ENCODE measurements at places on chromosomes 1 and 21. TPM values are rescaled to one million over a fixed set of nuclear protein-coding genes. Genes with fewer than 3 reads are reported as not detected.

DNA sequence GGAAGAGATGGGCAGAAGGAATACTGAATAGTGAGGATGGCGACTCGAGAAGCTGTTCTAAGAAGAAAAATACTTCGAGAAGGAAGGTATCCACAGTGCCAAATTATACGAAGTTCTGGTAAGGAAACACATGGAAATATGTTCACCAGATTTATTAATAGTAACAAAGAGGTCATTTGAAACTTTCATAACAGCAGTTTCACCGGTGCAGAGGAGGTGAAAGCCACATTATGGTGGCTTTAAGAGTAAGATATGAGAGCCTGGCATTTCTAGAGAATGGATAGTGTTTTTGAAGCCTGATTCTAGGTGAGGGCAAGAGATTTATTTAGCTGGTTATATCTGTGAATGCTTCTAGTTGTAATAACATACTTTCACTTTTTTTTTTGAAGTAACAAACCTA lies 56.2 kb downstream of the DPYD start:
- no peak for DNase-seq

DNA sequence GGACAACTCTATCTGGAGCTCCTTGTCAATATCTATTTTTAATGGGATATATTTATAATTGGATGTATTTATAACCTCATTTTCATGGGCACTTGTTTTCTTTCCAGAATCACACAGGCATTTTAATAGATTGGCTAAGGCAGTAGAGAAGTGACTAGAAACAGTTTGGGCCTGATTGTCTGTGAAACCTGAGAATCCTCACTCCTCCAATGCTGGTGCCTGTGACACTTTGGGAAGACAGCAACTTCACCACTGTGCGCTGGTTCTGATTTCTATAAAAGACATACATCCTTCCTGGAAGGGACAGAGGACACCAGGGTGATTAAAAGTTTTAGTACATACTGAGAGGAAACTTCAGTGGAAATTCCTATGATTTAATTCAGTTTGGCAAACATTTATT lies 39.6 kb upstream of the RXRG start:
- no peak for DNase-seq

GRCh38 chr1:91827087-91827458 lies 58.9 kb downstream of the TGFBR3 start:
- DNase-seq: no peak

- DNase-seq: no peak
Measured at GRCh38 chr1:20399606-20400180, 86.3 kb downstream of the CAMK2N1 start.

DNA sequence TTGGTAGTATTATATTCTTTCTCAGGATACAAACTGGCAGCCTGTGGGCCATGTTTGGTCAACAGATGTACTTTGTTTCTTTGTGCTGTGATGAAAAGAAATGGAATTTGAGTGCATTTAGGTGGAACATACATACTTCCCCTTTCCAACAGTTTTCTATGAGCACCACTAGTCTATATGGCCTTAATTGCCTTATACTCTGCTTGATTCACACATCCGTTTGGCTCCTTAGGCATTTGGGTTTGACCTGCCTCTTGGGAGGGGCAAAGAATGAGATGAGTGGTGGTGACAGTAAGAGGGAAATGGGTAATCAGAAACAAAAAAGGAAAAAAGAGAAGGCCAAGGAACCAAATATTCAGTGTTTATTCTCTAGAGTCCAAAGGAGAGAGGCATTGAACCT lies 17.0 kb downstream of the CFAP126 start:
- DNase-seq: no peak

GRCh38 chr1:15950302-15950701 lies 25.6 kb downstream of the ZBTB17 start:
- DNase-seq: no peak

DNA sequence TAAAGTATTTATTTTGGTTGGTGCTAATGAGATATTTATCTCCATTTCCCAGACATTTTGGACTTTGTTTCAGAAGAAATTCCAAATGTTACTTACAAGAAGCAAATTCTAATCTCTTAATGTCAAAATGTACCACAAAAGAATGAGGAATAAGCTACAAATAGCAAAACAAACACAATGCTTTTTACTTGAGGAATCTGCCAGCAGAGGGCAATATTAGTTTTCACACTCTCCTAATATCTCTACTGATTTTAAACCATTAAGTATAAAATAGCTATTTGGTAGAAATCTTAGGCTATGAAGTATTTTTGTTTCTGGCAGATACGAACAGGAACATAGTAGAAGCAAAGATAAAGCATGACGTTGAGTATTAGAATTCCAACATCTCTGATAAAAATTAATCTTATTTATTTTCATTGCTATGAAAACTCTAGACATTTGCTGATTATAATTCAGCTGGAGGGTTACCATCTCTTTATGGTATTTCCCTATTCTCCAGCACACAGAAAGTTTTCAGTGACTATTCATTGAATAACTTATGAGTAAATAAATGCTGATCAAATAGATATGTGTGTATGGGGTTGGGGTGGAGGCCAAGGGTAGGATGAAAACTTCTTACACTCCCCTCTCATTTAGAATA lies 13.4 kb upstream of the HMCN1 start:
- DNase-seq: peak; percentile 79

GRCh38 chr1:183313063-183313462 lies 105.1 kb downstream of the NMNAT2 start:
- DNase-seq: no peak

DNA sequence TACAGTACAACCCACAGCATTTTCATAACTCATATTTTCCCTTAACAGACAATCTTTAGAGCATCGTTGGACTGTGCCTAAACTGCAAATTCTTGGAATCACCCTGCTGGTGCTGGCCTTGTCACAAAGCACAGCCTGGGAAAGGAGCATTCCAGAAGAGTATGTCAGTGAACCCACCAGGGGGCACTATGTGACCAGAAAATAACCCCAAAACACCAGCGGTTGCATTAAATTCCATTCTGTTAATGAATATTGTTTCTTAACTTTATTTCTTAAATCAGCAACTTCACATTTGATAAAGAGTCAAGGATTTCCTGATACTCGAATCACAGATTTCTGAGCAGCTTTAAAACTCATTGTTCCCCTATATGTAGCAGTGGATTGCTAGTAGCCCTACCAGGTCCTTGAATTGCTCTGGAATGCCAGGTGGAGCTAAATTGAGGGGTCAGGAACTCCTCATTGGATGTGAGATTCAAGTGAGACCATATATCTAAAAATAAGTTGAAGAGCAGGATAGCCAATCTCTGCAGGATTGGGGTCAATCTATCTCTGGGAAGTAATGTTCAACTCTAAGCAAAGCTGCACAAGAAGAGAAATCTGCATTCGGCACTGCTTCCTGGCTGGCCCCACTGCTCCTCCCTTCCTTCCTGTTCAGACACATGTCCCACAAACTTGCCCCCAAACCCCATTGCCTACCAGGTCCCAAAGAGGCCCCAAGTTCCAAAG lies 12.7 kb upstream of the RAB4A start:
- peak; percentile 75 for DNase-seq

- DNase-seq: peak; percentile 94
Measured at GRCh38 chr1:228903434-228904071, 168.3 kb downstream of the RHOU start.

- no peak for DNase-seq
Measured at GRCh38 chr1:8104278-8105236, 78.4 kb upstream of the ERRFI1 start.

- DNase-seq: no peak
Measured at GRCh38 chr1:84724128-84724860, 34.0 kb upstream of the SSX2IP start.

GRCh38 chr1:34885405-34886247 lies 26.1 kb upstream of the SMIM12 start:
- DNase-seq: no peak

DNA sequence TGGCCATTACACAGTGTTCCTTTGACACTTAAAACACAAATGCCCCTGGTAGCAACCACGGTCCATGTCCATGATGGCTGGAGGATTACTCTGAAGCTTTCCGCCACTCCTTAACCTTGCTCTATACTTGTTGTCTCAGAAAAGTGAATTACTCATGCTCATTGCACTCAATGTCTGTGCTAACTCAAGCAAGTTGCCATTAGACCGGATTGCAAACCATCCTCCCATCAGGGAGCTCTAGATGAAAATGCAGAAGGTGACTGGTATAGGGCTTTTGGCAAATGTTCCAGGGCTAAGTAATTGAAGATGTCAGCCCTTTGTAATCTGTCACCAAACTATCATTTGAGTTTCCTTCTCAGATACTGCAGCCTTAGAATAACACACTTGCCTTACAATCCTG lies 1288.3 kb upstream of the B3GALT2 start:
- DNase-seq: no peak

DNA sequence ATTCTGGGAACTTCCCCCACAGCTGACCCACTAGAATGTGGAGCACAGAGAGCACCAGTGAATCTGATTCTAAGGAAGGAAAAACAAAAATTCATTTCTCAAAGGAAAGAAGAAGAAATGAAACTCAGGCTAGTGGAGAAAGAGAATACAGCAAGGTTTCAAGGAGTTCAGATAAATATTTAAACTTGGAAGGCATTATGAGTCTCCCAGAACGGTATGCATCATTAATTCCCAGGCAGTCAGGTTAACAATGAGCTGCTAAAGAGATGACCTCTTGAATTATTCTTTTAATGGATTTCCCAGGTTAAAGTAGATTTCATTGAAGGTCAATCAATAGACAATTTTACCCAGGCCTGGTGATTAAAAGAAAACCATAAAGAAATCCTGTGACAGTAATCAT lies 103.6 kb upstream of the KAZN start:
- no peak for DNase-seq

DNA sequence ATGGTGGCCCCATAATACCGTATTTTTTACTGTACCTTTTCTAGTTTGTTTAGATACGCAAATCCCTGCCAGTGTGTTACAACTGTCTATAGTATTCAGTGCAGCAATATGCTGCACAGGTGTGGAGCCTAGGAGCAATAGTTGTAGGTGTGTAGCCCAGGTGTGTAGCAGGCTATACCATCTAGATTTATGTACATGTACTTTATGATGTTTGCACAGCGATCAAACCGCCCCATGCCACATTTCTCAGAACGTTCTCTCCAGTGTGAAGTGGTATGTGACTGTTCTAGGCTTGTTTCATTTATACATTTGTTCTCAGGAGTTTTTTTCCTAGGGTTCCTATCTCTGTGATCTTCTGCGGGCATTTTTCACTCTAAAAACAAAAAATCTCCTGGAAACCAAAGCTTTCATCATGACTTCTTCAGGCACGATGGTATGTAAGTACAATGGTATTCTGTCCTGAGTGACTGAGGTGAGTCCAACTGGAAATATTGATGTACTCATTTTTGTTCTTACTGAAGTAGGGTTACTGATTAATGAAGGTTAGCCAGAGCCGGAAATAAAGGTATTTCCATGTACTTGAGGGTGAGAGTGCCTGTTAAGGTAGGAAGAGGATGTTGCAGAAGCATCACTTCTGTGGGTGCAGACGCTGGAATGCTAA lies 153.0 kb downstream of the GABPA start:
- DNase-seq: no peak

DNA sequence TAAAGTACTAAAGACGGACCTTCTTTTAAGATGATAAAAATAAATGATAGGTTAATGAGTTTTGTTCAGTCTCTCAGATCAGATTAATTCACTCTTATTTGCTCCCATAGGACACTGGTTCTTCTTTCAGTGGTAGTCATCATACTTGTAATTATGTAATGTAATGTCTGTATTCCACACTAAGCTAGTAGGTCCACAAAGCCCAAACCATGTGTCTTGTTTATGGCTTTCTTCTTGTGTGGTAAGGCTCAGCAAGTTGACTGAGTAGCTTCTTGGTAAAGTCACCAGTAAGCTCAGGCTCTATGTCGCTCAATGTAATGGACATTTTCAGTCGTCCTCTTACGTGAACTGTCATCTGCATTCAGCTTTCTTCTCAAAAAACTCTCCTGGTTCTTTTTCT lies 2.5 kb downstream of the LYPLAL1 start:
- DNase-seq: no peak

DNA sequence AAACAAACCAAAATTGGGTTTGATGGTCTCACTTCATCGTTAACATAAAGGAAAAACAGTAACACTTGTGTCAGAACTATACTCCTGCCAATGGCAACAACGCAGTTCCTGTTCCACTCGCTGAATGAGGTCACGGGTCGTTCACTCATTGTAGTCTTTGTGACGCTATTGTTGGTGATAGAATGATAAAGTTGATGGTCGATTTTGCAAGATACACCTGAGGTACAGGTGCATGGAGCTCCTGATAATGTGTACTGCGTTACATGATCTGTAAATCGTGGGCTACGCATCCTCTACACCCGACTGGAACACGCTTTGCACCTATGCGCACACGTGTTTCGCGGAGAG lies 391 bp upstream of the CENPS start:
- DNase-seq: peak; percentile 46

GRCh38 chr1:186503190-186503589 lies 42.3 kb upstream of the PDC start:
- DNase-seq: no peak

GRCh38 chr1:85396194-85396593 lies 68.8 kb downstream of the DDAH1 start:
- DNase-seq: no peak

- no peak for DNase-seq
Measured at GRCh38 chr1:229043115-229043514, 227.8 kb upstream of the RAB4A start.

DNA sequence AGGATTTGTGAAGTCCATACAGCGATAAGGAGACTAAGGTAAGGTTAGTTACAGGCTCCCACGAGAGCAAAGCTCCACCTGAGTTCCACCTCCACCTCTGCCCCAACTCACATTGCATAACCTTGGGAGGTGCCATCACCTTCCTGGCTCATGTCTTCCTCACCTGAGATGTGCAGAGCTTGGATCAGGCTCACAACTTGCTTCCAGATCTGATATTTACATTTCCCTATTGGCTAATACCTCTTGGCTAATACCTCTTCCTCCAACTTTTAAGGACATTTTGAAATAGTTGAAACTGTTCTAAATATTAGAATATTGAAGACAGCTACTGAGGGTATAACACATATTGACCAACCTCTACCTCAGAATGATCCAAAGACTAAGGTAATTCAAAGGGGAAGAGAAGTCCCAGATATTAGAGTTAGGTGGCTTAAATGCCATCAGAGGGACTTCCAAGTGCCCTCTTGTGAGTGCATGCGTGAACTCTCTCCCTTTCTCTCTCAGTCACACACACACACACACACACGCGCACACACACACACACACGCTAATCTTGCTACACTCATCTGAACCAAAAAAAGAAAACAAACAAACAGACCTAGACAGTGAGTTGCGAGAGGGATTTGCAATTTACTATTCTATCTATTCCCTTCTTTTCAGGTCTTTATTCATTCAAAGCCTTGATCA lies 134.3 kb downstream of the PLPP3 start:
- DNase-seq: no peak

SLFNL1 gene
- total RNA-seq: 0.58 TPM

NTMT2 gene
- 1.8 TPM for total RNA-seq

SPRR2A gene
- not detected for total RNA-seq

USP24 gene
- 41.2 TPM for total RNA-seq

LDLRAD2 gene
- total RNA-seq: 1.5 TPM

PPP1R12B gene
- 81.8 TPM for total RNA-seq

RBM11 gene
- total RNA-seq: 0.13 TPM

CD52 gene
- total RNA-seq: 1.7 TPM

GUCA2B gene
- total RNA-seq: not detected

APP gene
- total RNA-seq: 154 TPM

ARHGAP29 gene
- total RNA-seq: 29.1 TPM

PSMA5 gene
- total RNA-seq: 62.8 TPM

L1TD1 gene
- total RNA-seq: 0.84 TPM

NTNG1 gene
- total RNA-seq: 12.4 TPM

CDK11B gene
- 9.4 TPM for total RNA-seq

MEGF6 gene
- 20.8 TPM for total RNA-seq

FCRL3 gene
- total RNA-seq: 0.04 TPM

NFASC gene
- total RNA-seq: 1.0 TPM

ATP6V0B gene
- total RNA-seq: 55.9 TPM
